ENCODE measurements at places on chromosomes 13 and 19. TPM values are rescaled to one million over a fixed set of nuclear protein-coding genes. Genes with fewer than 3 reads are reported as not detected.

The TSEN34 gene
- 11.0 TPM for total RNA-seq

DNA sequence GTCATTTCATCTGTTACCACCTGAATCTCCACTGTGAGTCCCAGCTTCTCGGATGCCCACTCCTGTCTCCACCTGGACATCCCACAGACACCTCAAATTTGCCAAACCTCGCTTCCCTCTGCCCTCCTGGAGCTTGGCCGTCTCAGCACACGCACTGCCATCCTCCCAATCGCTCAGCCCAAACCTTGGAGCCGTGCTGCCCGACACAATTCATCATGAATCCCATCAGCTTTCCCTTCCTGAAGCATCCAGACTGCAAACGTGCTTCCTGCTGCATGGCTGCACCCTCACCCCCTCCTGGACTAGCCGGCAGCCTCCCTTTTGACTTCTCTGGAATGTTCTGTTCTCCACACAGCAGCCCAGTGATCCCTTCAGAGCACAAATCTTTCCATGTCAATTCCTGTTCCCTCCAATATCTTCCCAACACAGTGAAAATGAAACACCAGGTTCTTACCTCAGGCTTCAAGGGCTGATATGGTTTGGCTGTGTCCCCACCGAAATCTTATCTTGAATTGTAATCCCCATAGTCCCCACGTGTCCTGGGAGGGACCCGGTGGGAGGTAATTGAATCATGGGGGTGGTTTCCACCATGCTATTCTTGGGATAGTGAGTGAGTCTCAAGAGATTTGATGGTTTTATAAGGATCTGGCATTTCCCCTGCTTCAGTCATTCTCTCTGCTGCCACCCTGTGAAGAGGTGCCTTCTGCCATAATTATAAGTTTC, 1.1 kb upstream of the PROZ start:
- no peak for DNase-seq

GRCh38 chr13:92574499-92574898, 652.1 kb upstream of the GPC6 start:
- no peak for DNase-seq

The SLC25A41 gene
- 0.16 TPM for total RNA-seq

The OR7D2 gene
- 0.14 TPM for total RNA-seq

The WDR87 gene
- not detected for total RNA-seq

Data from activated T-cell treated with anti-CD3 and anti-CD28 coated beads, Interleukin-2, amount 50 U/mL, for 72 hours (primary cell).